ENCODE measurements at places on chromosomes 16 and 17. TPM values are rescaled to one million over a fixed set of nuclear protein-coding genes. Genes with fewer than 3 reads are reported as not detected.

DNA sequence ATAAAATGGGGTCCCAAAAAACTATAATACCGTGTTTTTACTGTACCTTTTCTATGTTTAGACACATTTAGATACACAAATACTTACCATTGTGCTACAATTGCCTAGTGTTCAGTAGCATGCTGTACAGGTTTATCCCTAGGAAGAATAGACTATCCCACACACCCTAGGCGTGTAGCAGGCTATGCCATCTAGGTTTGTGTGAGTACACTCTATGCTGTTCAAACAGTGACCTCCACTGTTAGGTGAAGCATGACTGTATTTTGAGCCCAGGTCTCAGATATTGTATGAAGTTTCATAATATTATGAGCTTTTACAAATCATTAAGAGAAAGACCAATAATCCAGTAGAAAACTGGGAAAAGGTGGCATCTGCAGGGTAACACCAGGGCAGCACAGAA is 23.6 kb downstream of the MILR1 start:
- H3K4me1 ChIP-seq = no peaks in the 10 kb centered on the region
- no peak overlapping the region for H3K4me3 ChIP-seq
- no peak overlapping the region for H3K27ac ChIP-seq
- peaks cover 12% of the 10 kb centered on the region for H3K36me3 ChIP-seq
- H3K27me3 ChIP-seq = no peaks in the 10 kb centered on the region
- DNase-seq = no peak

The TMEM235 gene
- total RNA-seq = 1.8 TPM

DNA sequence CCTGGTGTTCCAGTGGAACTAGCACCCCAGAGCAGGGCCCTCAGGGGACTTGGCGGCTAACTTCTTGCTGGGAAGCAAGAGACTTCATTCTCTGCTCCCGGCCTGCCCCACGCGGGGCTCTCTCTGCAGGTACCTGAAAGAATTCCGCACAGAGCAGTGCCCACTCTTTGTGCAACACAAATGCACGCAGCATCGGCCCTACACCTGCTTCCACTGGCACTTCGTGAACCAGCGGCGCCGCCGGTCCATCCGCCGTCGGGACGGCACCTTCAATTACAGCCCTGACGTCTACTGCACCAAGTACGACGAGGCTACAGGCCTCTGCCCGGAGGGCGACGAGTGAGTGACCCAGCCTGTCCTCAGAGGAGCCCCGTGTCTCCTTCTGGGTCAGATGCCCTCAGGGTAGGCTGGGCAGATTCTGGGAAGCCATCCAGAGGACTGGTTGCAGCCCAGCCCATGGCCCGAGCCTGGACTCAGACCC is 25.1 kb downstream of the UNK start:
- H3K27me3 ChIP-seq = no peaks in the 10 kb centered on the region
- H3K27ac ChIP-seq = no peak overlapping the region
- H3K4me3 ChIP-seq = no peak overlapping the region
- no peak for DNase-seq

GRCh38 chr17:60395508-60396065 is 3.7 kb upstream of the USP32 start:
- no peaks in the 10 kb centered on the region for H3K27me3 ChIP-seq
- H3K4me3 ChIP-seq = no peak overlapping the region
- no peak for DNase-seq
- H3K27ac ChIP-seq = no peak overlapping the region
- peaks cover 5% of the 10 kb centered on the region for H3K4me1 ChIP-seq
- H3K36me3 ChIP-seq = no peaks in the 10 kb centered on the region

DNA sequence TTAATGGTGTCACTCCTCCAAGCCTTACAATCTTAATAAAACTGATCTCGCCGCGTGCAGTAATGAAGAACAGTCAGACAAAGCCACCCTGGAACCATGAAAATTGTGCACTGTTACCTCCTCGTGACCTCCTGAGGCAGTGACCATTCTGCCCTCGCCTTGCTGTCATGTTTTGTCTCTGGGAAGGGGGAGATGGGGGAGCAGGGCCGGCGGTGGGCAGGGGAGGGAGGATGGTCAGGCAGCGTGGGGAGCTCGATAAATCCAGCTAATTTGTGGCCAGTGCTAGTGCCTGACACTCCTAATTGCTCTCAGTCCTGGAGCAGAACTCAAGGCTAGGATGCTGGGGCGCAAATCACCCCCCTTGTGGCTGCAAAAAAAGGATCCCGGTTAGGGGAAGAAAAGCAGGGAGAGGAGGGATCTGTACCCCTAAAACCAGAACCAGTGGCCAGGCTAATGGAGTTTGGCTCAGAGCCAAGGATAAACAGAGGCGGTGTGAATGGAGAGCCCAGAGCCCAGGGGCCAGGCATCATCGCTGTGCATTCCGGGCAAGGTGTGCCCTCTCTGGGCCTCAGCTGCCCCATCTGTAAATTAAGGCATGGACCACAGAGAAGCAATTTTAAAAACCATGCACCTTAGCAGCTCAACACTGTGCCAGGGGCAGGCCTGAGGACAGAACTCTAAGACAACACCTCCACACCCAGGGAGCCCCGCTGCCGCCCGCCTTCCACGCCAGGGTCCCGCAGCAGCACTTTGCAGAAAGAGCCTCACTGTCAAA is 113.3 kb downstream of the ZNF423 start:
- H3K4me3 ChIP-seq = no peak overlapping the region
- no peak overlapping the region for H3K27ac ChIP-seq
- no peaks in the 10 kb centered on the region for H3K36me3 ChIP-seq
- DNase-seq = no peak
- no peaks in the 10 kb centered on the region for H3K4me1 ChIP-seq

- no peak for DNase-seq
- no peak overlapping the region for H3K4me3 ChIP-seq
- H3K27ac ChIP-seq = no peak overlapping the region
- H3K4me1 ChIP-seq = no peaks in the 10 kb centered on the region
- no peaks in the 10 kb centered on the region for H3K36me3 ChIP-seq
Observed at GRCh38 chr16:31436221-31437045, 6.2 kb downstream of the ZNF843 start.

The ITGAL gene
- total RNA-seq = 48.6 TPM

DNA sequence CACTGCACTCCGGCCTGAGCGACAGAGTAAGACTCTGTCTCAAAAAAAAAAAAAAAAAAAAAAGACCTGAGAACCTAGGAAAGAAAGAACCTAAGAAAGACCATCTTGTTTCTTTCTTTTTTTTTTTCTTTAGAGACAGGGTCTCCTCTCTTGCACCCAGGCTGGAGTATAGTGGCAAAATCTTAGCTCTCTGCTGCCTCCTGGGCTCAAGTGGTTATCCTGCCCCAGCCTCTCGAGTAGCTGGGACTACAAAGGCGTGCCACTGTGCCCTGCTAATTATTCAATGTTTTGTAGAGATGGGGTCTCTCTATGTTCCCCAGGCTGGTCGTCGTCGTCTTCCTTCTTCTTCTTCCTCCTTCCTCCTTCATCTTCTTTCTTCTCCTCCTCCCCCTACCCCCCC is 7.8 kb upstream of the BIRC5 start:
- no peaks in the 10 kb centered on the region for H3K4me1 ChIP-seq
- H3K27me3 ChIP-seq = no peaks in the 10 kb centered on the region
- no peak overlapping the region for H3K4me3 ChIP-seq

- no peak overlapping the region for H3K4me3 ChIP-seq
- H3K27me3 ChIP-seq = no peaks in the 10 kb centered on the region
- H3K36me3 ChIP-seq = no peaks in the 10 kb centered on the region
- peaks cover 16% of the 10 kb centered on the region for H3K4me1 ChIP-seq
- H3K27ac ChIP-seq = peak overlapping the region; percentile 31
Observed at GRCh38 chr17:59440757-59441463, 109.5 kb downstream of the YPEL2 start.

GRCh38 chr17:231191-231965 is 49.9 kb upstream of the DOC2B start:
- H3K27me3 ChIP-seq = peaks cover 2% of the 10 kb centered on the region
- H3K4me1 ChIP-seq = no peaks in the 10 kb centered on the region
- DNase-seq = no peak
- H3K27ac ChIP-seq = no peak overlapping the region
- no peak overlapping the region for H3K4me3 ChIP-seq

DNA sequence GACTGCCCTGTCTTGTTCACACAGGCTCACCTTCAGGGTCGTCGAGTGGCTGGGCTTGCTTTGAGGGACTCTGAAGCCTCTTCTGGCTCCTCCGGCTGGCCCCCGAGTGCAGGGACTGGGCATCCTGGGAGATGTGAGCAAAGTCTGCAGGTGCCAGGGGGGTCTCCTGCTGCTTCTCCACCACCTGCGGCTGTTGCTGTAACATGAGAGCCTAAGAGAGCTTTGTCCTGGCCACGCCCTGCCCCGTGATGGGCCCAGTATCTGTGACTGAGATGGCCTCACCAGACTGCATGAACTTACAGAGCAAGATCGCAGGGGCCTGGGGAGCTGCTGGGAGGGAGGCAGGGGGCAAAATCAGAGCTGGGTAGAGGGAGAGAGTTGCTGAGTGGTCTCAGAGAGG is 12.5 kb downstream of the ERN2 start:
- DNase-seq = no peak
- no peaks in the 10 kb centered on the region for H3K27me3 ChIP-seq
- no peak overlapping the region for H3K27ac ChIP-seq

DNA sequence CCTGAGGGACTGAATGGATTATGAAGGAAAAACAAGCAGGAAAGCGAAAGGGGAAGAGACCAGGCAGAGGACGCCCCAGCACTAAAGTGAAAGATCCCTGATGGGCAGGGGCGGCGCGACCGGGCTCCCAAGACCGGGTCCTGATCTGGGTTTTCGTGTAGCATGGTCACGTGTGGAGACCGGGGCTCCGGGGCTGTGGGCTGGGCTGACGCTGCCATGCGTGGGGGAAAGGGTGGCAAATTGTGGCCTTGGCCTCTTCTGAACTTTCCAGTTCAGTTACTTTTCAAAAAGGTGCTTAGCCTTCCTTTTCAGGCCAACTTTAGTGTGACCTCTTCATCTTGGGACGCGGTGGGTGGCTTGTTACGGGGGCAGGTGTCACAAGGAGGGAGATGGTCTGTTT is 57.5 kb downstream of the METRNL start:
- no peaks in the 10 kb centered on the region for H3K4me1 ChIP-seq
- H3K4me3 ChIP-seq = no peak overlapping the region
- H3K27ac ChIP-seq = no peak overlapping the region
- no peak for DNase-seq
- H3K36me3 ChIP-seq = no peaks in the 10 kb centered on the region

The C16orf96 gene
- 0.05 TPM for total RNA-seq

GRCh38 chr16:84141143-84141670 is 3.8 kb downstream of the HSDL1 start:
- H3K36me3 ChIP-seq = no peaks in the 10 kb centered on the region
- peak; percentile 26 for DNase-seq
- H3K4me3 ChIP-seq = no peak overlapping the region
- no peaks in the 10 kb centered on the region for H3K27me3 ChIP-seq

- H3K4me1 ChIP-seq = peaks cover 44% of the 10 kb centered on the region
- no peak overlapping the region for H3K27ac ChIP-seq
- H3K36me3 ChIP-seq = peaks cover 46% of the 10 kb centered on the region
- no peak overlapping the region for H3K4me3 ChIP-seq
- no peak for DNase-seq
Observed at GRCh38 chr17:39662551-39663339, 2.4 kb upstream of the TCAP start.

The SP6 gene
- total RNA-seq = 0.28 TPM

DNA sequence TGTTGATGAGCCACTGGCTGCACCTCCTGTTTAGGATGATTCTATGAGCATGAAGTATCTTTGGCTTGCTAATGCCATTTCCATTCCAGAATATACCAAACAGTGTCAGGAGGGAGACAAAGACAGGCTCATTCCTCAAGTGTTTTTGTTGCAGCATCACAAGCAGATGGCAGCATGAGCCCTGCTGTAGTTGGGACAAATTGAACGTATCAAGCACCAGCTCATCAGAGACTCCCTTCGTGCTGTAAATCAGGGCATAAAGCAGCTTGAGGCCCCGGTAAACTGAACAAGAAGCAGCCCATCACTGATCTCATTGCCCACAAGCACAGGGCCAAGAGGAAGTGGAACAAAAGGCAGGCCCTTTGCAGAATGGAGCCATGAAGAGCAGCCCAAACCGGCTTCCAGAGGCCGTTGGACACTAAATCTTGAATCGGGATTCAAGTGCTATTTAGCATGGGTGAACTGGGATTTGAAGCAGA is 45.9 kb upstream of the HS3ST3A1 start:
- H3K27ac ChIP-seq = no peak overlapping the region
- H3K4me3 ChIP-seq = no peak overlapping the region
- no peaks in the 10 kb centered on the region for H3K27me3 ChIP-seq
- H3K36me3 ChIP-seq = no peaks in the 10 kb centered on the region
- no peak for DNase-seq

- H3K36me3 ChIP-seq = no peaks in the 10 kb centered on the region
- DNase-seq = no peak
- H3K4me1 ChIP-seq = peaks cover 9% of the 10 kb centered on the region
- H3K27ac ChIP-seq = no peak within 1 kb of the TSS
Observed at GRCh38 chr17:48728232-48729231, at the start of gene HOXB13. Gene HOXB13 (minus strand): TSS chr17:48728750. CDS start chr17:48728593, 157 bp downstream.

DNA sequence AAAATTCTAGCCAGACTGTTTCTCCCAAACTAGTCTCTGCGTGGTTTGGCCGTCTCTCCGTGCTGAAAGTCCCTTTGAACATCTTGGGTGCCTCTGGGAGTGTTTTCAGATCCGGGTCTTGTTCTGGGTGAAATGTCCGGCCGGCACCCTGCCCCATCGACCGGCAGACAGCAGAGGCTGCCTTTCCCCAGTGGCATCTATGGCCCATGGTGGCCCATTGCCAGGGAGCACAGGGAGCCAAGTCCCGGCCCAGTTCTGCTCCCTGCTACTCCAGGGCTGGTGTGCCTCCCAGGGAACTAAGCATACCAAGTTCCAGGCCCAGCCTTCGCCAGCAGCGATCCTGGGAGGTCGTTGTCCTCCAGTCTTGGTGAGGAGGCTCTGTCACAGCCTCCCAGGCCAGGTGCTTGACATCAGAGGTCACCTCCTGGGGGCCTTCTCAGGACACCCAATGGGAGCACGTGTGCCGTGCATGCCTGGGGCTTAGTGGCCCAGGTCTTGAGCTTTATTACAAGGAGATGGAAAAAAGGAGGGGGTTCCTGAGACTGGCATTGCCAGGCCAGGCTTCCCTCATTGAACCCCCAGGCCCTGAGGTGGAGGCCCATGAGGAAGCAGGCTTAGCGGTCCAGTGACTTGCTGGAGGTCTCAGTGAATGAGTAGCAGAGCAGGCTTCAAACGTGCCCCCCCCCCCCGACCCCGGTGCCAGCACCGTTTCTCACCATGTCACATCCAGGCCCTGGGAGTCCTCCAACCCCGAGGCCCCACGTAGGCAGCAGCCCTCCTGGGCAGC is 54.0 kb downstream of the PGS1 start:
- peaks cover 16% of the 10 kb centered on the region for H3K36me3 ChIP-seq

The INTS2 gene
- 13.1 TPM for total RNA-seq
